ENCODE measurements at places on chromosomes 11 and 22.

- DNase-seq, result no peak
Observed at GRCh38 chr11:120216426-120217102, 5.7 kb downstream of the OAF start.

DNA sequence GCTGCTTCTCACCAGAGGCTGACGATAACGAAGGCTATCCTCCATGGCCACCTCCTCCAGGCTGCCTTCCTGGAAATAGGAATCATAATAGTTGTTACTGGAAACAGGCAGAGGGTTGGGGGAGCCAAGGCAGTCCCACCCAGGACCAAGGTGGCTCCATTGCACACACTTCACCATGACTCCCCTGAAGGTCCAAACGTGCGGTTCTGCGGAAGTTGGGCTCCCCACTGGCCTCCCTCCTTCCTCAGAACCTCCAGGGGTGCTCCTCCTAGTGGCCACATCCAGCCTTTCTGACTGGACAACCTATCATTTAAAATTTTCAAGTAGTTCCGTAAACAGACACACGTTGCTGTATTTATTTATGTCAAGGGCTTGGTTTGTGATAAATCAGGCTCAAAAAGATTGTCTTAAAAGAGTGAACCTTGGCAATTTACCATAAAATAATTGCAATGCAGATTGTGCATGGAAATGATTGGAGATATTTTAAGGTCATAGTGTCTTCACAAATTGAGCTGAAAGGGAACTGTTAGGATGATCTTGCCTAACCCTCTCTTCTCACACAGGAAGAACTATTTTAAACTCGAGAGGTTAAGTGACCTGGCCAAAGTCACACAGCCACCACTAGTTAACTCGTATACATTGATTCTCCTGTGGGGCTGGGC is 1.4 kb upstream of the TCN2 start:
- DNase-seq, result no peak

GRCh38 chr22:40279017-40279416 is 67.3 kb upstream of the ADSL start:
- DNase-seq, result no peak

GRCh38 chr11:2419638-2420501 is 19.3 kb downstream of the TSSC4 start:
- peak; percentile 7 for DNase-seq

DNA sequence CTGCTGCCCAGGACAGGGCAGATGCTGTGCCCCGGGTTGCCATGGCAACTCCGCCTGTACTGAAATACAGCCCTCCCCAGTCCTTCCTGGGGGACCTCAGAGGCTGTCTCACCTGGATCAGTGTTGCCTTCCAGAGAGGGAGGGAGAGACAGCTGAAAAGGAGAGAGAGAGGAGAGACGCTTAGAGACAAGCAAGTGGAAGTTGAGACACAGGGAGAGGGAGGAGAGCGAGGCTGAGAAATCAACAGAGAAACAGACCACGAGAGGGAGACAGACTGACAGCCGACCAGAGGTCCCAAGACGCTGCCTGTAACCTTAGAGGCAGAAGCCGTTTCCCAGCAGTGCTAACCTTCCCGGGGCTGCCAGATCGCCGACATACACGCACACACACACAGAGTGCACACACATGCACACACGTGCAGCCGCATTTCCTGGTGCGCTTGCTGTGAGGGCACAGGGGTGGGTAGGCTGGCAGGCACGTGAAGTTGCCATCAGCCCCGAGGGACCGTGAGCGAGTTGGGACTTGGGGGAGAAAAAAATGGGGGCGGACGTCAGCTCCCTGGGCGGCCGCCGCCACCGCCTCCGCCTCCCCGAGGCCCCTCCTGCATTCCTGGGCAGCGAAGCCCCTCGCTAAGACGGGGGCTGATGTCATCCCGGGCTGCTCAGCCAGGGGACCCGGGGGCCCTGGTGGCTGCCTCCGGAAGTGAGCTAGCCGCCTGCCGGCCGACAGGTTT is 88.6 kb upstream of the CRYBB3 start:
- DNase-seq, result no peak

DNA sequence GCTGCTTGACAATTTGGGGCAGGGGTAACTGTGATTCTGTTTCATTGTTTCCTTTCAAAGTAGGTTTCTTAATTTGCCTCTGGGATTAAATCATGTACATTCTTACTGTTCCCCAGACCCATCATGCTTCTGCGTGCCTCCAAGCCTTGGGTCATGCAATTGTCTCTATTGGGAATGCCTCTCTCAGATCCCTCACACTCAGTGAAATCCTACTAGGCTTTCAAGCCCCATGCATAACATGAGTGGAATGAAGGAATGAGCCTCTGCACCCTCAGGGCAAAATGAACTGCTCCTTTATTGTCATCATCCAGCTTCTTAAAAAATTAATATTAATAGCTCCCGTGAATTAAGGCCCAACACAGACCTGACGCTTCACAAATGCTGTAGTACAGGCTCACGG is 381.7 kb downstream of the TENM4 start:
- DNase-seq, result no peak

DNA sequence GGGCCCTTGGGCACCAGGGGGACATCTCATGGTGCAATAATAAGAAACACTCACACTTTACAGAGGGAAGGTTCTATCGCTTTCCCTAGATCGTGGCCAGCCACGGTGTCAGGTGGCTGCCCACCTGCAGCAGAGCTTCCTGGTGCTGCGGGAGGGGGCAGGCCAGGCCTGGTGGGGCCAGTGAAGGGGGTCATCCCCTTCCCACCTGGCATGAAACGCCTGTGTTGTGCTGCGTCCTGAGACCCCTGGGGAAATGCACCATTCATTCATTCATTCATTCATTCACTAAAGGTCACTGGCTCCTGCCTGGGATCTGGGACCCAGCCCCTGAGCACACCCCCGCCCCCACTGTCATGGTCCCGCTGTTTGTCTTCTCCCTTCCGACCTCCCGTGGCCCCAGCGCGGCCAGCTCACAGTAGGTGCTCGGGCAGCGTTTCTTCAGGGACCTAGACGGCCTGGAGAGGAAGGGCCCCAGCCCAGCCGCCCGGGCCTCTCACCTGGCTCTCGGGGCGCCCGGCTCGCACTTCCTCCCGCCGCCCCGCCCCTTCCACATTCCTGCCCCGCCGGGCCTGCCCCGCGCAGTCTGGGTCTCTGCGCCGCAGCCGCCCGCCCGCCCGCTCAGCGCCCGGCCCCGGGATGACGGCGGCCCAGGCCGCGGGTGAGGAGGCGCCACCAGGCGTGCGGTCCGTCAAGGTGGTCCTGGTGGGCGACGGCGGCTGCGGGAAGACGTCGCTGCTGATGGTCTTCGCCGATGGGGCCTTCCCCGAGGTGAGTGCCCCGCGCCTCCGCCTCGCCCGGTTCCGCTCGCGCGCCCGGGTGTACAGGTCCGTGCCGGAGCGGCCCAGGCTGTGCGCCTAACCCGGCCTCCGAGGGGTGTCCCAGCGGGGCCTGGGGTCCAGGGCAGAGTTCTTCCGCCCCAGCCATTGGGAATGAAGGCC is at the start of gene RHOD:
TSS of gene RHOD (plus strand) at position 581 of the 938 bp plus-strand sequence. CDS start at position 637, 56 bp downstream.
- DNase-seq, result no peak

DNA sequence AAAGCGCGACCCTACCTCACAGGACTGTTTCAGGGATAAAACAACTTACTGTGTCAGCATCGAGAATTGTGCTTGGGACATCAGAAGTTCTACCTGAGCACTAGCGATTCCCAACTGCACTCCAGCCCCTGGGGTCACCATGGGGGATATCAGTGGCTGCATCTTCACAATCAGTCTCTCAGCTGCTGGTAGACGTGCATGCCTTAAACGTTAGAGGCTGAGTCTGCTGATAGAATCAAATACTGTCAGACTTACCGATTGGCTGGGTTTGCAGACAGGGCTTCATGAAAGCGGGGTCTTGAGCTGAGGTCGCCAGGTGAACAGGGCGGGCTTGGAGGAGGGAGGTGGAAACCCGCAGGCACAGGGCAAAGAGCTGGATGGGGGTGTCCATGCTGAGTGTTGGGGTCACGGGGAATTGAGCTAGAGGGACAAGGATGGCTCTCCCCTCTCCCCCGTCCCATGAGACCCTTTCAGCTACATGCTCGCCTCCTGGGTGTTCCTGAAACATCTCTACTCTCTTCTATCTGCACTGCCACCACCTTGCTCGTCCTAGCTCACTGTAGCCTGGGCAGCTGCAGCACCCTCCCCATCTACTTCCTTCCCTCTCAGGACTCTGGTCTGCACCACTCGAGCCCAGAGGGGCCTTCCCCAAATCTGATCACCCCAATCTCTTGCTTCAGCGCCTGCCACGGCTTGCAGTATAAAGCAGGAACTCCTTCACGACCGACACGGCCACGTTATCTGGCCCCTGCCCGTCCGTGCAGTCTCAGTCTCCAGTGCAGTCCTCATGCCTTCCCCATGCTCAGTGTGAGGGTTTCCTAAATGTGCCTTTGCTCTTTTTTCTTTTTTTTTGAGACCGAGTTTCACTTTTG is 43.5 kb downstream of the ST14 start:
- DNase-seq, result no peak

- no peak for DNase-seq
Observed at GRCh38 chr11:122998727-122999366, 17.2 kb upstream of the BSX start.

GRCh38 chr11:64334764-64335735 is 5.0 kb upstream of the CCDC88B start:
- DNase-seq, result no peak

GRCh38 chr22:36894266-36894665 is 19.2 kb upstream of the CSF2RB start:
- no peak for DNase-seq

DNA sequence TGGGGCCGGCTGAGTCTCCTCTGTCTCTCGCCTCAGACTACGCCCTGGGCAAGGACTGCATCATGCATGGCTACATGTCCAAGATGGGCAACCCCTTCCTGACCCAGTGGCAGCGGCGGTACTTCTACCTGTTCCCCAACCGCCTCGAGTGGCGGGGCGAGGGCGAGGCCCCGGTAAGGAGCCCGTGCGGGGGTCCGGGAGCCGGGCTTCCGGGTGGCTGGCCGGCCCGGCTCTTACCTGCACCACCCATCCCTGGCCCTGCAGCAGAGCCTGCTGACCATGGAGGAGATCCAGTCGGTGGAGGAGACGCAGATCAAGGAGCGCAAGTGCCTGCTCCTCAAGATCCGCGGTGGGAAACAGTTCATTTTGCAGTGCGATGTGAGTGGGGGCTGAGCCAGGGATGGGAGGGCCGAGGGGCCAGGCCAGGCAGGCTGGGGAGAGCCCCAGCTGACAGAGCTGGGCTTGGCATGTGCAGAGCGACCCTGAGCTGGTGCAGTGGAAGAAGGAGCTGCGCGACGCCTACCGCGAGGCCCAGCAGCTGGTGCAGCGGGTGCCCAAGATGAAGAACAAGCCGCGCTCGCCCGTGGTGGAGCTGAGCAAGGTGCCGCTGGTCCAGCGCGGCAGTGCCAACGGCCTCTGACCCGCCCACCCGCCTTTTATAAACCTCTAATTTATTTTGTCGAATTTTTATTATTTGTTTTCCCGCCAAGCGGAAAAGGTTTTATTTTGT is 4.1 kb upstream of the ANKRD13D start:
- no peak for DNase-seq

GRCh38 chr22:36405671-36406538 is 18.1 kb upstream of the MYH9 start:
- no peak for DNase-seq

DNA sequence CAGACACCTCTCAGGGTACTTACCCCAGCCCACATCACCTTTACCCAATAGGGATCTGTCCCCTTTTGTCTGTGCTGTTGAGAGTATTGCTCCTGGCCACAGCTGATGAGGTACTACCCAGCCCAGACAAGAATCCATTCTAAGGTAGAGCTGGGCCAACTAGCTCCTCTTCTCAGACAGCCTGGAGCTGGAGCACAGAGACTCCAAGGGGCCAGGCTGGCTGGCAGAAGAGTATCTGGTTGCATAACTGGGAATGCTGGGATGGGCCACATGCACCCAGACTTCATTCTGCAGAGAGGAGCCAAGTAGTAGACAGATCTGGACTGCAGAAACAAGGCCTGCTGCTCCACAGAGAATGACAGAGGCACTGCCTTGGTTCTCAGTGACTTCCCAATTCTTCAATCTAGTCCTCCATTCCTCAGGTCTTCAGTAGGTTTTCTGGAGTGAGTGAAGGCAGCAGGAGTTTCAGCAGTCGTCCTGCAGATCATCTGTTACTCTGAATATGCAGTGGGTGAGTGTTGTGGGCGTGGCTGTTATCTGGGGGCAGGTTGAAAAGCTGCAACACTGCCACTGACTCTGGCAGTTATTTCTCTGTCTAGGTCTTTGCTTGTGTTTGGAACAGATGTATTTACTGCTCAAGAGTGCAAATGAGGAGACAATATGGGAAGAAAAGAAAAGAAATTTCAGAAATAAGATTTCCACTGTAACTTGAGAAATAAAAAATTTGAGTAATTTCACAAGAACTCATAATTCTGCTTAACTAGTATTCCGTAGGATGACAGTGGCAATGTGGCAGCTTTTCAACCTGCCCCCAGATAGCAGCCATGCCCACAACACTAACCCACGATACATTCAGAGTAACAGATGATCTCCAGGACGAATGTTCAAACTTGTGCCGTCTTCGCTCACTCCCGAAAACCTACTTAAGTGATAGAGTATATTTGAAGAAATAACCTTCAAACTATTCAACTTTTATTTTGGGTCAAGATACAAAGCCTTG is 34.9 kb downstream of the MAPK1 start:
- DNase-seq, result no peak

DNA sequence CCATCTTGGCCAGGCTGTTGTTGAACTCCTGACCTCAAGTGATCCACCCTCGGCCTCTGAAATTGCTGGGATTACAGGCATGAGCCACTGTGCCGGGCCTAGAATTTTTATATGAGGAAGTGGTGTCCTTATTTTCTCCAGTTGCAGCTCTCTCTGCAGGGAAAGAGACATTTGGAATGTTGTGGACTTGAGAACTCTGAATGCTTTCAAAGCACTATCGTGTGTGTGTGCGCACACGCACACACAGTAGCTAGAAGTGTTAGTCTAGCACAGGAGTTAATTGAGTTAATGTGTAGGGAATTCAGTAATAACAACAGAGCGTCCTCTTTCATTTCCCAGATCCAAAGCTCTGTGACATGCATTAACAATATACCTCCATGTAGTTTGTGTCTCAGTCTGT is 164.0 kb upstream of the RASSF10 start:
- no peak for DNase-seq

- no peak for DNase-seq
Observed at GRCh38 chr22:35352214-35353111, 28.4 kb upstream of the HMOX1 start.

- DNase-seq, result no peak
Observed at GRCh38 chr11:65262381-65262680, 569 bp downstream of the POLA2 start.
